A549 treated with DMSO at 1 μM for 4 hours (cell line): ENCODE measurements at places on chromosomes 7 and 10. TPM values are rescaled to one million over a fixed set of nuclear protein-coding genes. Genes with fewer than 3 reads are reported as not detected.

Gene POLR2J2
- total RNA-seq: 0.25 to 0.69 TPM (median 0.43 TPM) in 5 replicates

Gene FAM25G
- total RNA-seq: 0.65 to 1.8 TPM in 2 of 5 replicates, not detected in the others

Gene STARD3NL
- 53.1 to 62.7 TPM (median 58.8 TPM) in 5 replicates for total RNA-seq

Gene PAX4
- total RNA-seq: not detected in 5 replicates

Gene VSIR
- 23.7 to 32.7 TPM (median 28.7 TPM) in 5 replicates for total RNA-seq

Gene HSPA12A
- 10.9 to 15.2 TPM (median 14.5 TPM) in 5 replicates for total RNA-seq

Gene GPR15LG
- not detected in 5 replicates for total RNA-seq

Gene ZNF862
- total RNA-seq: 0.73 to 3.3 TPM (median 2.8 TPM) in 5 replicates

Gene NPSR1
- total RNA-seq: not detected in 5 replicates

Gene SPDYE16
- 0.10 TPM in 1 of 5 replicates, not detected in the others for total RNA-seq

Gene ZNF786
- 5.9 to 7.0 TPM (median 6.2 TPM) in 5 replicates for total RNA-seq

Gene DDX50
- 32.6 to 39.8 TPM (median 35.4 TPM) in 5 replicates for total RNA-seq

Gene ARF5
- 150 to 207 TPM (median 158 TPM) in 5 replicates for total RNA-seq

Gene DGKB
- total RNA-seq: not detected in 5 replicates

Gene OPALIN
- not detected in 5 replicates for total RNA-seq

Gene PHYHIPL
- total RNA-seq: 0.24 to 0.54 TPM (median 0.33 TPM) in 5 replicates

Gene CCL24
- total RNA-seq: 0.25 to 0.32 TPM in 2 of 5 replicates, not detected in the others

Gene IGFBP1
- total RNA-seq: 21.3 to 32.0 TPM (median 30.9 TPM) in 5 replicates

Gene PLEKHS1
- 0.05 to 0.19 TPM (median 0.08 TPM) in 4 of 5 replicates, not detected in the other for total RNA-seq

Gene MUC3A
- 11.2 to 15.3 TPM (median 12.8 TPM) in 5 replicates for total RNA-seq

Gene LIPF
- not detected in 5 replicates for total RNA-seq

Gene ELN
- 0.06 to 0.14 TPM (median 0.10 TPM) in 5 replicates for total RNA-seq

Gene OGDHL
- 0.15 to 0.42 TPM (median 0.22 TPM) in 5 replicates for total RNA-seq

Gene SEMA3D
- 0.03 to 0.05 TPM (median 0.03 TPM) in 3 of 5 replicates, not detected in the others for total RNA-seq

Gene NEUROG3
- total RNA-seq: not detected in 5 replicates

Gene FEZF1
- total RNA-seq: not detected in 5 replicates

Gene LMTK2
- total RNA-seq: 11.0 to 13.5 TPM (median 12.4 TPM) in 5 replicates

Gene SLC29A3
- total RNA-seq: 13.1 to 15.7 TPM (median 14.0 TPM) in 5 replicates

Gene SLC25A28
- total RNA-seq: 27.6 to 30.4 TPM (median 29.2 TPM) in 5 replicates

Gene GRK5
- total RNA-seq: 11.3 to 14.6 TPM (median 13.4 TPM) in 5 replicates

Gene PTN
- not detected in 5 replicates for total RNA-seq

Gene PPP1R3C
- total RNA-seq: 14.1 to 18.3 TPM (median 16.6 TPM) in 5 replicates

Gene WDFY4
- total RNA-seq: 0.01 TPM in 1 of 5 replicates, not detected in the others

Gene ABLIM1
- 36.0 to 45.6 TPM (median 41.9 TPM) in 5 replicates for total RNA-seq

Gene GPR22
- not detected in 5 replicates for total RNA-seq

Gene NKX1-2
- 0.03 to 0.04 TPM in 2 of 5 replicates, not detected in the others for total RNA-seq

Gene MCM10
- total RNA-seq: 25.2 to 29.7 TPM (median 27.1 TPM) in 5 replicates

Gene SNX10
- total RNA-seq: 2.8 to 5.4 TPM (median 4.2 TPM) in 5 replicates

Gene SCART1
- total RNA-seq: 0.18 to 0.44 TPM (median 0.19 TPM) in 5 replicates

Gene PRSS37
- not detected in 5 replicates for total RNA-seq

Gene TLX1
- total RNA-seq: 0.05 TPM in 1 of 5 replicates, not detected in the others

Gene SPDYE2
- total RNA-seq: 0.05 TPM in 1 of 5 replicates, not detected in the others

Gene CYTH3
- total RNA-seq: 21.4 to 25.4 TPM (median 22.8 TPM) in 5 replicates

Gene GIMAP5
- not detected in 5 replicates for total RNA-seq

Gene PRPS1L1
- total RNA-seq: not detected in 5 replicates
